Parietal lobe (tissue), 2 donors: ENCODE measurements at places on chromosomes 7 and 10. TPM values are rescaled to one million over a fixed set of nuclear protein-coding genes. Genes with fewer than 3 reads are reported as not detected.

SNX10 gene
- 24.1 TPM for total RNA-seq

NCAPG2 gene
- 26.9 TPM for total RNA-seq

ZNF503 gene
- total RNA-seq, result 1.9 TPM

MGAM2 gene
- total RNA-seq, result 0.31 TPM

LDB3 gene
- total RNA-seq, result not detected

FAM241B gene
- 8.1 TPM for total RNA-seq

CPA1 gene
- not detected for total RNA-seq

ANKRD61 gene
- total RNA-seq, result not detected

PRSS58 gene
- not detected for total RNA-seq

HYAL4 gene
- not detected for total RNA-seq

SLC26A3 gene
- total RNA-seq, result not detected

PPP1R17 gene
- total RNA-seq, result 5.0 TPM

NAT16 gene
- 3.4 TPM for total RNA-seq

DPYSL4 gene
- 69.5 TPM for total RNA-seq

GIMAP6 gene
- 2.8 TPM for total RNA-seq

CHRM2 gene
- total RNA-seq, result 13.8 TPM

ZNF777 gene
- total RNA-seq, result 6.3 TPM

CUBN gene
- 7.2 TPM for total RNA-seq

MMD2 gene
- 2.2 TPM for total RNA-seq

TACR2 gene
- total RNA-seq, result 1.3 TPM

ABCB1 gene
- total RNA-seq, result 7.8 TPM

SHH gene
- 0.63 TPM for total RNA-seq

C7orf33 gene
- total RNA-seq, result not detected

OLAH gene
- total RNA-seq, result not detected

SFRP5 gene
- 0.94 TPM for total RNA-seq

AGBL3 gene
- 10.3 TPM for total RNA-seq

EPO gene
- total RNA-seq, result not detected

CLCN1 gene
- total RNA-seq, result not detected

AKR1D1 gene
- total RNA-seq, result not detected

NUTM2B gene
- 2.8 TPM for total RNA-seq

UPK3B gene
- 0.63 TPM for total RNA-seq

GALNT11 gene
- total RNA-seq, result 93.9 TPM

CYP2C18 gene
- total RNA-seq, result not detected

EIF3A gene
- 102 TPM for total RNA-seq

FOXP2 gene
- total RNA-seq, result 36.0 TPM

TYW1B gene
- 5.3 TPM for total RNA-seq

PIP gene
- total RNA-seq, result not detected

LRRC4 gene
- total RNA-seq, result 28.8 TPM

MINDY4 gene
- total RNA-seq, result 7.8 TPM

MRLN gene
- total RNA-seq, result 1.3 TPM

CYP26C1 gene
- 0.63 TPM for total RNA-seq

LIPN gene
- total RNA-seq, result not detected

MARVELD1 gene
- 5.0 TPM for total RNA-seq

AP4M1 gene
- 29.7 TPM for total RNA-seq

PCLO gene
- 138 TPM for total RNA-seq

NKX1-2 gene
- not detected for total RNA-seq

PTTG1IP2 gene
- total RNA-seq, result not detected

POR gene
- total RNA-seq, result 53.5 TPM

PNLIPRP3 gene
- total RNA-seq, result not detected

SYT15B gene
- total RNA-seq, result under 0.01 TPM

GLI3 gene
- 16.3 TPM for total RNA-seq

PTPRN2 gene
- total RNA-seq, result 123 TPM
